ENCODE measurements at places on chromosomes 7 and 10.
A peak's percentile ranks its signal among the peaks of the same experiment; 100 is the strongest.

DNA sequence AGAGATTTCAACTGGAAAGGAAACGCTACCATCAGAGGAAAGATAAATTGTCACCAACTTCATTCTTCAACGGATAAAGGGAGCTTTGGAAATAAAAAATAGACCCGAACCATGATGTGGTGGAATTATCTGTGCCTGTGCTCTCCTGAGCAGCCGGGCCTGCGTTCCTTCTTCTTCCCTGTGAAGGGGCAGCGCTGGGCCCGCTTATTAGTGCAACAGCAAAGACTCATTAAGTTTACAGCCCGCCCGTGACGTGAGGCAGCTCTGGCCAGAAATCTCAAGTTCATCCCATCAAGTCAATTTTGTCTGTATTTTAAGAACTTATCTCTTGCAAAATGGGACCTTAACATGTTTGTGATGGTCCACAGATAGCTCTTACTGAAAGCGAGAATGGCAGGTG is 193.7 kb downstream of the ADARB2 start:
- no peak for DNase-seq

DNA sequence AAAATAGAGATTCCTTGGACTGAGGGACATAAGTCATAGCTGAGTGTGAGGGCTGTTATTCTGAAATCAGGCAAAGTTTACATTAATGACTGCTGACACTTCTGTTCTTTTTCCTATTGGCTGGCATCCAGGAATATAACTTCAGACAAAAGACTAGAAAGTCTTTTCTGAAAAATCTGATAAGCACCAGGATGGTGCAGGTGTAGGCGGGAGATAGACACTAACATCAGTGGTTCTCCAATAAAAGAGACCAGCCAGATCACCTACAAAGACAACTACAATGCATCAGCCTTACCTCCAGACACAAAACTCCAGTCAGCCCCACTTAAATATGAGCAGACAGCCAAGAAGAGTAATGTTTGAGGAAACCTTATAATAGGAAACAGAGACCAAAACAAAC is 168.3 kb upstream of the LRGUK start:
- DNase-seq, result no peak

DNA sequence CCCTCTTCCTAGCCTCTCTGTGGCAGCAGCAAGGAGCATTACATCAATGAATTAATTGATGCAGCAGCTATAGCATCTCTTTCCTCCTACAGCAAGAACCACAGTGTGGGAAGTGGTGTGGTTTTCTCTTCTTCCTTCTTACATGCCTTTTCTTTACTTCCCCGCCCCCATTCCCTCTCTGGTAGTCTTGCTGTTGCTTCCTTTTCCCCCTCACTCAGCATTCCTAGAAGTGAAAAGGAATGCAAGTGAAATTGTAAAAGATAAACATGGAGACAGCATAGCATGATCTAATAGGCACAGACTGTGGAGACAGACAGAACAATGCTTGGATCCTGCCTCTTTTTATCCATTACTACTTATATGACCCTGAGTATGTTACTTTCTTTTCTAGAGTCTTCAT is 370.5 kb upstream of the BMPER start:
- no peak for DNase-seq

DNA sequence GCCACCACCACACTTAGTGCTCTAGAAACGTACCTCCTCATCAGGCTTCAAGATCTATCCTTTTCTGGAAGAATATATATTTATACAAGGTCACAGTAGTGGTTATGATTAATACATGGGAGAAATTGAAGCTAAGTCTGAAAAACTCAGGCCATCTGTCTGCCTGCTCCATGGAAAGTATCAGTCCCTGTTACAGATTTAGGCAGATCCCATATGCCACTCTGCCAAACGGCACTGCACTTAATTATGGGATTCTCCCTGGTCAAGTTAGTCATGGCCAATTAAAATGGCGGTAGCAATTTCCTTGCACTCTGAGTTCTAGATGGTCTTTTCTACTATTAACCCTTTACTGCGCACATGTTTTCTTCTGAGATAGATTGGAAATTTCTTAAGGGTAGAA is 740.0 kb downstream of the SUGCT start:
- no peak for DNase-seq

- no peak for DNase-seq
Observed at GRCh38 chr7:41039981-41040380, 662.9 kb downstream of the INHBA start.

DNA sequence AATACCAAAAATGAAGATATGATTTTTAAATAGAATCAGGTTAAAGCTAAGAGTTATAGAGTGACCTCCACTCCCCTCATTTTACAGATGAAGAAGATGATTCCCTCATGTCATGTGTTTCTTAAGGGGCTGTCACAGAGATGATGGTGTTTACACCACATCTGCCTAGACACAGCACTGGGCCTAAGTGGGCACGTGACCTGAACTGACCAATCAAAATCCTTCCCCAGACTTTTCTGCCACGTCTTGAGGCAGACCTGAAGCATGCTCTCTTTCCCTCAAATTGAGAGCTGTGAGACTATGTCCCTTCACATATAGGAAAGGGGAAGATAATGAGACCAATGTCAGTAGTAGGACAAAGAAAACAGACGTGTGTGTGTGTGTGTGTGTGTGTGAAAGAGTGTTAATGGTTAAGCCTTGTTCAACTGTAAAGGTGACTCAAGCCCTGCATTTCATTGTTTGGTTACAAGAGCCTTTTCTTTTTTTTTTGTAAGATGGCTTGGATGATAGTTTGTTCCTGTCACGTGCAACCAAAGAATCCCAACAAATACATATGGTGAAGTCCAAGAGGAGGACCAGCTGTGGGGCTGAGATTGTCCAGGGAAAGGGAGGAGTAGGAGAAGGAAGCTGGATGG is 172.8 kb upstream of the AOAH start:
- no peak for DNase-seq

DNA sequence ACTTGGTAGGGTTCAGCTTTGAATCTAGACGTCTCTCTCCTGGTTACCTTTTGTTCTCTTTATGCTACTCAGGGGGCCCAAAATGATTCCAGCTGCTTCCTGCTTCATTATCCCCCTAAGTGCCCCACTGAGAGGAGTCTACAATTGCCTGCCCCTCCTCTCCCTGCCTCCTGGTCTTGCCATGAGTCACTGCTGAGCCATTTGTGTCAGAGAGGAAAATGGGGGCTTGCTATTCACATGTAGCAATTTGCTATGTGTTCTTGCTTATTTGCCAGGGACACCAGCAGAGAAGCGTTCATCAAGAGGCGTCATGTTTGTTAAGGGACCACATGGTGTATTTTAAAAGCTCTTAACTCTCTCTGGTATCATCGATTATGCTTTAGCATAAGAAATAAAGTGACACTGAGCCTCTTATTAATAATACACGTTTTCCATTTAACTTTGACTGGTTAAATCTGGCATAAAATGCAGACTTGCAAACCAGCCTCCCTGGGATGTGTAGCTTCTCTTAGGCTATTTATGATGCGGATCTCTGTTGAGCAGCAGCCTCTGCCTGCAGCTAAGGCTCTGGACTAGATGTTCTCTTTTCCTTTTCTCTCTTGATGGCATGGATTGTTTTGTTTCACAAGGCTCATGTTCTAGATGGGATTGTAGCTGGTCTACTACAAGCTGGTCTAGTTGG is 239.3 kb downstream of the AUTS2 start:
- DNase-seq, result no peak

- no peak for DNase-seq
Observed at GRCh38 chr10:117544004-117544701, 1.6 kb downstream of the EMX2 start.

- no peak for DNase-seq
Observed at GRCh38 chr10:132700156-132701098, 85.5 kb downstream of the NKX6-2 start.

DNA sequence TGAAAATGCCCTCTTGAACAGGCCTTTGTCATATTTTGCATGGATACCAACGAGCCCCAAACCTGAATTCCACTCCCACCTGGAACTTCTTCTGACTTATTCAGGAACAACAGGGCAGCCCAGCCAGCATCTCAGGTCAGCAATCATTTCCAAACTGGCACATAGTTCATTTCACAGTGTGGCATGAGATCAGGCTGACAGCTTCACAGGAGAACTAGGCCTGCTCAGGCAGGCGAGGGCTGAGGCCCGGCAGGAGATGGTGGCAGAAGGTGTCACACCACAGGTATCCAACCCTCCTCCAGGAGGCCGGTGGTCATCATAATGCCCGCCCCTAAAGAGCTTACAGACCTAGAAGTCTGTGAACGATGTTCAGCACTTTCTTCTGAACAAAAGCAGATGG is 42.5 kb downstream of the DENND11 start:
- DNase-seq, result peak; percentile 63

DNA sequence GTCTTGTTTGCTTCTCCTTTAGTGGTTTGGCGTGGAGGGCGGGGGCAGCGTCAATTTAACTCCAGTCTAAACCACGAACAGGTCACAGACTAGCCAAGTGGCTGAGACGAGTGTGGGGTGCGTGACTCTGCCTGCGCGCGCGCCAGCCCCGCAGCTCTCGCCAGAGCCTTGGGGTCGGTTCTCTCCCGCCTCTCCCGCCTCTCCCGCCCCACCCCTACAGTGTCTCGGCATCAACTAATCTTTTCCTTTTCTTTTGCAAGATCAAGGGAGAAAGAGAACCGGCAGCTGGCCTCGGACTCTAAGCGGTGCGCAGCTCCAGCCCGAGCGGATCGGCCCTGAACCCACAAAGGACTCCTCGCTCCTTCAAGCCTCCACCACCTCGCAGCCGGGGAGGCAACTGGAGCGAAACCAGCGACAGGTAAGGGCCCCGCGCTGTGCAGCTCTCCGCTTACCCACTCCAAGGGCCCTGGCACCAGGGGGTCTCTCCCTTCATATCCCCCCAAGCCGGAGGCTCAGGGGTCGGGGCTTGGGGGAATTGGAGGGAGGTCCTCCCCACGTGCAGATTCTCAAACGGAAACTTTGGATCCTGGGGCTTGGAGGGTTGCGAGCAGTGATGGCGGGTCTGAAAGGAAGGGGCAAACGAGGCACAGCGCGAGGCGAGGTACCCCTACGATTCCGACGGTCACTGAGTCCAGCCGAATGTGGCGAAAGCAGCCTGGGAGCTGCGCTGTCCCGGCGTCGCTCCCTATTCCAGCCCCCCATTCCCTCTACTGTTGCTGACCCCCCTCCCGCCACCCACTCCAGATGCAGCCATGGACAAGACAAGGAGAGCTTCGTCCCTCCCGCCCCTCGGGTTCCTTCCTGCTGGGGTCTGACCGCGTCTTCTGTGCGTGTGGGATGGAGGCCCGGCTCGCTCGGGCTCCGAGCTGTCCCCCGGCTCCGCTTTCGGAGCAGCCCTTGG is 829 bp downstream of the CHRM2 start:
- no peak for DNase-seq

DNA sequence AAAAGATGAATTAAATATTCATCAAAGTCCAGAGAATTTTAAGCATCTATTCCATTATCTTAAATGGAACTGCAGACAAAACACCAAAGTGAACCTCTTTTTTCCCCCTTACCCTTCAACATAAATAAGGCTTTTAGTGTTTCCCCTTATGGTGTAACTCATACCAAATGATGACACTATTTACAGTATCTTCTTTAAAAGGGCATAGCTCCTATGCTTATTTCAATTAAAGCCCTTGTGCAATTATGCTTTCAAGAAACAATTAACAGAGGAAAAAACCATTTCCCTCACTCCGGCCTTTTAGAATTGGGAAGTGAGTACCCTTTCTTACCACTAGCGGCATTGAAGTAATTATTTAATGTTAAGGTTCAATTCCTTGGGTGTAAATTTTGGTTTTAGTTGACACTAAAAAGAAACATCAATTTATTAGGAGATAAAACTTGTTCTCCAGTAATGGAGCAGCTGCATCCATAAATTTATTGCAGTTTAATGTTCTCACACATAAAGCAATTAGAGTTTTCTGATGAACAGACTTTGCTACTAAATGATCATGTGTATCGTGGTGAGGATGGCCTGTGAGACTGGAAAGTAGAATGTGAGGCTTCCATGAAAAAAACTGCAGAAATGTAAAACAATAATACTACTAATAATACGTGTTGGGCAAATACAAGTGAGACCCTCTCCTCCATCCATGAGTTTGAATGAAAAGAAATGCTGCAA is 661.3 kb downstream of the PARD3 start:
- no peak for DNase-seq

- no peak for DNase-seq
Observed at GRCh38 chr7:158648787-158649186, 55.8 kb downstream of the NCAPG2 start.

DNA sequence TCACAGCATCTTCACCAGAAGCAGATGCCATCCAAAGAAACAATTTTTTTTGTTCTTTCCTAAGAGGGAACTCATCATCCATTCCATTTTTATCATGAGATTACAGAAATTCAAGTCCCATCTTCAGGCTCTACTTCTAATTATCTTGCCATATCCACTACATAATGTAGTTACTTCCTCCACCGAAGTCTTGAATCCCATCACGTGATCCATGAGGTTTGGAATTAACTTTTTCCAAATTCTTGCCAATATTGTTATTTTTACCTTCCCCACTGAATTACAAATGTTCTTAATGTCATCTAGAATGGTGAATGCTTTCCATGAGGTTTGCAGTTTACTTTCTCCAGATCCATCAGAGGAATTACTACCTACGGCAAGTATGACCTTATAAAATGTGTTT is 1014.7 kb upstream of the LRRN3 start:
- no peak for DNase-seq

DNA sequence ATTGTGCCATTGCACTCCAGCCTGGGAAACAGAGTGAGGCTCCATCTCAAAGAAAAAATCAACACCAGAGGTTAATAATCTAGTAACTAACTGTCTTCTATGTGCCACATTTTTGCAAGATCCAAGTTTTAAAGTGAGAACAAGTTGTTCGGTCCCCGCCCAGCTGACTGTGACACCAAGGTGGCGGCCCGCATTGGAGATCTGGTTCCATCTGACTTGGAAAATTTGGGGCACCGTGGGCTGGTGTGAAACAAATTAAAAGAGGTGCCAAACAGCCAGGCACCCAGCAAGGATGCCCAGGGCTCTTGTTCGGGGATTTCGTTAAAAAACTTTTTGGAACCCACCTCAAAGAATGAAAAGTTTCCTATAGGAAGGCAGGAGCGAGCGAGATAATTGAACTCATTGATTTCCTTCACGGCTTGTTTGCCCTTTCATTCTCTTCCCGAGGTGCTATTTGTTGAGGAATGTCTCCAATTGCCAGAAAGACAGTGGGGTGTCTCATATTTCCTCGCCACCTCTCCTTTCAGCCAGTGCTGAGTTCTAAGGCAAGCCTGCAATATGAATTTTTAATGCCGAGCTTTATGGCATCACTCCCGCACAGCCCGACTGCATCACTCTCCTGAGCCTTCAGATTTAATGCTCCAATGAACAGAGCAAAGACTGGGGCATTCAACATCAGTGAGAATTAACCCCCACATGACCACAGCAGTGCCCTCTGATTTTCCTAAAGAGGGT is 156.9 kb upstream of the SH2B2 start:
- no peak for DNase-seq

Data from cerebellar nuclear complex (tissue), 1 donor.